Mesothelial cell of epicardium (in vitro differentiated cells): ENCODE measurements at places on chromosomes 5 and 9.

DNA sequence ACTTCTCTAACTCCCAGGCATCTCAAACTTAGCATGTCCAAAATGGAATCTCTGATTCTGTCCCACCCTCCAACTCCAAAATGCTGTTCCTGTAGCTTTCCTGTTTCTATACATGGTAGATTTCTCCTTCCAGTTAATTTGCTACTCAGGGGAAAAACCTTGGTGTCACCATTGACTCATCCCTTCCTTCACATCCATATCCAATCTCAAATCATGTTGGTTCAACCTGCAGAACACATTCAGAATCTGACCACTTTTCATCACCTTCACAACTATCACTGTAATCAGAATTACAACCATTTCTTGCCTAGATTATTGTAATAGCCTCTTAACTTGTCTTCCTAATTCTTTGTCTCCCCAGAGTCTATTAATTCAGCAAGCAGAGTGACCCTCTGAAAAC is 10.8 kb downstream of the RIOK2 start:
- no peak for DNase-seq

DNA sequence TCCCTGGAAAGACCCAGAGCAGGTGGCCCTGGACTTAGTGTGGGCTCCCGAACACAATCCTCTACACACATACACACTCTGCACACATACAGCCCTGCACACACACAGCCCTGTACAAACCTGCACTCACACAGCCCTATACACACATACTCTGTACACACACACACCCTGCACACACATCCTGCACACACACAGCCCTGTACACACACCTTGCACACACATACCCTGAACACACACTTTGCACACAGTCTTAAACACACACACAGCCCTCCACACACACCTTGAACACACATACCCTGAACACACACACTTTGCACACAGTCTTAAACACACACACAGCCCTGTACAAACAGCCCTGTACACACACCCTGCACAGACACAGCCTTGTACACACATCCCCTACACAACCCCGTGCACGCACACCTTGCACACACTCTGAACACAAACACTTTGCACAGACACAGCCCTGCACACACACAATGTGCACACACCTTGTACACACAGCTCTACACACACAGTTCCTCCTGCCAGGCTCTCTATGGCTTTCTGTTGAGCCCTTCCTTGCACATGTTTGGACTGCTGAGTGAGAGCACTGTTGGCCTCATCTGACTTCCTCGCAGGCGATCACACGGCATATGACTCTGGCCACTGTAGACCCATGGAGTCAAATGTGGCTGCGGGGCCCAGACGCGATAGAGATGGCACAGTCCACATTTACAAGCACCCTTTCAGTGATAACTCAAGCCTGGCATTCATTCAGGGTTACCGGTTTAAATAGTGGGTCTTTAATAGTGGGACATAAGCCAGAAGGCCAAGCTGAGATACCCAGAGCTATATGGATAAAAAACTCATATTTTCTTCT is 245.7 kb upstream of the IRX1 start:
- peak; percentile 14 for DNase-seq

DNA sequence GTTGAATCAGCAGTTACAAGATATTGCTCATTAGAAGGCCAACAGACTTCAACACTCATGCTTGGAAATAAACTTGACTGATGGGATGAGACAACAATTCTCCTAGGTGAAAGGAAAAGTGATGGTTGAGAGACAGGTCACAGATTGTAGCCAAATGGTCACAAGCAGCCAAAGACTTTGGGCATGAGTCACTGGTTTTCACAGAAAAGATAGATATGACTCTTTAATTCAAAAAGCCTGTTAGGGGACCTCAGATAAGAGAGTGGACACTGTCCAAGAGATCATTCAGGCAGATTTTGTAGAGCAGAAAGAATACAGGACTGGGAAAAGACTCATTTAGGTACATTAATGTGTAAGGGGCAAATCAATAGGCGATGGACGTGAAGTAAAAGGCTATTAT is 982.5 kb downstream of the MAT2B start:
- DNase-seq, result no peak

DNA sequence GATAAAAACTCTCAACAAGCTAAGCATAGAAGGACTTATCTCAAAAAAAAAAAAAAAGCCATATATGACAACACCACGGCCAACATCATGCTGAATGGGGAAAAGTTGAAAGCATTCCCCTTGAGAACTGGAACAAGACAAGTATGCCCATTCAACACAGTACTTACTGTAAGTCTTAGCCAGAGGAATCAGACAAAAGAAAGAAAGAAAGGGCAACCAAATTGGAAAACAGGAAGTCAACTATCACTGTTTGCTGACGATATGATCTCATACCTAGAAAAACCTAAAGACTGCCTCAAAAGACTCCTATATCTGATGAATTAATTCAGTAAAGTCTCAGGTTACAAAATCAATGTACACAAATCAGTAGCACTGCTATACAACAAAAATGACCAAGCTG is 24.6 kb upstream of the PTGER4 start:
- DNase-seq, result no peak

GRCh38 chr5:116671211-116671736 is 96.7 kb upstream of the SEMA6A start:
- DNase-seq, result no peak

- no peak for DNase-seq
Measured at GRCh38 chr9:219670-220365, 5.2 kb downstream of the DOCK8 start.
